Thymus (tissue), 14 donors: ENCODE measurements at places on chromosomes 4 and X. TPM values are rescaled to one million over a fixed set of nuclear protein-coding genes. Genes with fewer than 3 reads are reported as not detected.

GRCh38 chr4:7697343-7697742 is 242.3 kb downstream of the AFAP1 start:
- H3K4me1 ChIP-seq = no peaks in the 10 kb centered on the region
- H3K27me3 ChIP-seq = no peaks in the 10 kb centered on the region
- H3K36me3 ChIP-seq = no peaks in the 10 kb centered on the region
- no peak for DNase-seq

DNA sequence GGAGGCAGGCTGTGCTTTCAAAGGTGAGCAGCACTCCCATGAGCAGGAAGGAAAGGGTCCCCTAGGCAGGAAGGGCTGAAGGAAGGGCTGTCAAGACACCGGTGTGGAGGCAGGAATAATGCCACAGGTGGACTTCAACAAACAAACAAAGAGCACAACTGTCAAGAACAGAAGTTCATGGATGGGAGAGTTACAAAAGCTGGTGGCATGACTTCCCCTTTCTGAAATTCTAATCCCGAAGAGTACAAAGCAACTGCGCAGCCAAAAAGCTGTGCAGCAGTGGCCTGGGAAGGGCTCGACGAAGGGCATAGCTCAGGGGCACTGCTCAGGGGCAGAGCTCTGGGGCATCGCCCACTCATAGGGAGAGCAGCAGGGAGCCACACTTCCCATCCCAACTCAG is 582.3 kb upstream of the DIPK2B start:
- no peak overlapping the region for H3K27ac ChIP-seq
- no peaks in the 10 kb centered on the region for H3K27me3 ChIP-seq
- no peaks in the 10 kb centered on the region for H3K36me3 ChIP-seq
- DNase-seq = no peak
- no peaks in the 10 kb centered on the region for H3K4me1 ChIP-seq

DNA sequence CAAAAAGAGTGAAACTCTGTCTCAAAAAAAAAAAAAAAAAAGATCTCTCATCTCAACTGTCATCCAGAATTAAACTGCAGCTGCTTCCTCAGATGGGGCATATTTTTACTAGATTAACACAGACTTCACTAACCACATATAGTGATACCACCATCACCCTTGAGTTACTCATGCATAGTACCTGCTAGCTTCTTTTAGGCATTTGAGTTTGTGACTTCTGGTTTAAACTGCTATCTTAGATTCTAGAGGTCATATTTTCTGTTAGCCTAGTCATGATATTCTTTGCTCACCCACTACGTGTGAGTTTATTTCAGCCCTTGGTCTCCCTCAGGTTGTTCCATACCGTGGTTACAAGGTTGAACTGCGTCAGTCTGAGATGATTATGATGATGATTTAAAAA is 154.9 kb upstream of the BMP3 start:
- no peak overlapping the region for H3K4me3 ChIP-seq
- H3K36me3 ChIP-seq = no peaks in the 10 kb centered on the region
- no peaks in the 10 kb centered on the region for H3K4me1 ChIP-seq
- DNase-seq = no peak
- no peak overlapping the region for H3K27ac ChIP-seq
- no peaks in the 10 kb centered on the region for H3K27me3 ChIP-seq

- no peak within 1 kb of the TSS for H3K27ac ChIP-seq
- H3K4me1 ChIP-seq = no peaks in the 10 kb centered on the region
- H3K36me3 ChIP-seq = no peaks in the 10 kb centered on the region
- no peak for DNase-seq
- no peak within 1 kb of the TSS for H3K4me3 ChIP-seq
Measured at GRCh38 chrX:54798137-54798536, at the start of gene ITIH6. ITIH6 (minus strand) TSS chrX:54798255; CDS start chrX:54798210, 45 bp downstream.

FRG1 gene
- 89.6 TPM for total RNA-seq

DNA sequence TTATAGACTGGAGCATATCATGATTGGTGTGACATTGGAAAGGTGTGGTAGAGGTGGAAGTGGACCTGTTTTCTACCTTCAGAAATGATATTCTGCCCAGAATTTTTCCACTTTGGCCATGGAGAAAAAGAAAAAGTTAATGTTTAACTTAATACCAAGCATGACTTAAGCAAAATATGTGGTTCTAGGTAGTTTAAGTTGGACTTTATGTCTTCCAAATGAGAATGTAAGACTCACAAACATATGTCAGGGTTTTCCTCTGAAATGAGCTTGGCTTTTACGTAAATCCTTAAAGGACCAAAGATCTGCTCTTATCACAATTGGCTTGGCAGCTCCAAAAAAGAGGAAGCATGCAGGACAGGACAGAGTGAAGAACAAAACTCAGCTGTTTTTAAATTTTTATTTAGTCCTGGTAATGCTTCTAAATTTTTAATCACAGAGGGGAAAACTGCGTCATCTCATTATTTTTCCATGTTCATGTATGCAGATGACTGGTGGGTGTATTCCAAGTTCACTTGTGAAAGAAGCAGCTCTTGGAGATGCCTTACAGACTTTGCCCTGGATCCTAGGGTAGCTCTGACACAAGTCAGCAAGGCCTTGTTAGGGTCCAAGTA is 98.2 kb downstream of the ANK2 start:
- H3K4me3 ChIP-seq = no peak overlapping the region
- H3K27me3 ChIP-seq = no peaks in the 10 kb centered on the region
- H3K27ac ChIP-seq = no peak overlapping the region
- no peaks in the 10 kb centered on the region for H3K4me1 ChIP-seq
- no peak for DNase-seq
- H3K36me3 ChIP-seq = no peaks in the 10 kb centered on the region

TMEM47 gene
- total RNA-seq = 2.7 TPM

DNA sequence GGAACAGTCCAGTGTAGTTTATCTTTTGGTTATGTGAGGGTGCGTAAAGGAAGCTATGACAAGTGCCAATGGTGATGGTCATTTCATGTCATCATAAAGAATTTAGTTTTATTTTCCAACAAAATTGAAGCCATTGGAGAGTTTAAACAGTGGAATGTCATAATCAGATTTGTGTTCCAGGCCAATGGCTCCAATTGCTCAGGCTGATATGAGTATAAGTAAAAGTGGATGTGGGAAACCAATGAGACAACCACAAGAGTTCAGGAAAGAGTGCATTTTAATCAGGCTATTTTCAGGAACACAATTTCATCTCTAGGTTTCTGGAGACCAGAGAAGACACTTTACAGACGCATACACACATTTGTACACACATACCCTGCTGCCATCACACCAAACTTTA is 20.7 kb downstream of the SPANXC start:
- H3K4me1 ChIP-seq = no peaks in the 10 kb centered on the region
- DNase-seq = no peak
- H3K36me3 ChIP-seq = no peaks in the 10 kb centered on the region
- no peak overlapping the region for H3K4me3 ChIP-seq
- H3K27me3 ChIP-seq = no peaks in the 10 kb centered on the region

DNA sequence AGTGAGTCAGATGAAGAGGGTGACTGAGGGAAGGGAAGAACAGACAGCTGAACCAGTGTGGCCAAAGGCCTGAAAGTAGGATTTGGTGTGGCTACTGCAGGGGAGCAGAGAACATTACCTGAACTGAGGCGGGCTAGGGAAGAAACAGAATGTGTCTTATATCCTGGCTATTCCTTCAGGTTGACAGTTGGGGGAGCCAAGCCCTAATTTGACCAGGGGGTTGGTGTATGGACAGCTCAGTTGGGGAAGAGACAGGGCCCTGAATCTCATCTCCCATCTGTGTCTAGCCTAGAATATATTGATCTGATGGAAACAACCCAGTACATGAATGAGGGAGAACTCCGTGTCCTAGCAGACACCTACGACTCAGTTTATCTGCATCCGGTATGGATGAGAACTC is 4.2 kb downstream of the HDAC6 start:
- H3K4me3 ChIP-seq = no peak overlapping the region
- DNase-seq = no peak
- peaks cover 14% of the 10 kb centered on the region for H3K36me3 ChIP-seq
- H3K27ac ChIP-seq = no peak overlapping the region

DNA sequence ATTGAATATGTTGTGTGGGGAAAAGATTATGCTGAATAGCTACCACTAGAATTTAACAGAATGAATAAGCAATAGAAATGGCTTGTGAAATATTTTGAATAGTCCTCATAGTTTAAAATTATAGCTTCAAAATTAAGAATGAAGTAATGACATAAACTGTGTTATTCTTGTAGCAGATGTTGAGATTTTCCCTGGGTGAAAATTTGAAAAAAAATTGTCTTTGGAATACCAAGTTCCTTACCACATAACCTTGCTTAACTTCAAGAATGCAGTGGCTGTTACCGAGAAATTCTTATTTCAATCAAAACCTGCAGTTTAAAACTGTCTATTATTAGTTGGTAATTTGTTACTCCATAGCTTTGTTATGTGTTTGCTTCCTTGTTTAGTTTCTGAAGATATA is 1268.6 kb downstream of the RAPGEF2 start:
- H3K36me3 ChIP-seq = no peaks in the 10 kb centered on the region
- no peak for DNase-seq
- H3K27ac ChIP-seq = no peak overlapping the region

DNA sequence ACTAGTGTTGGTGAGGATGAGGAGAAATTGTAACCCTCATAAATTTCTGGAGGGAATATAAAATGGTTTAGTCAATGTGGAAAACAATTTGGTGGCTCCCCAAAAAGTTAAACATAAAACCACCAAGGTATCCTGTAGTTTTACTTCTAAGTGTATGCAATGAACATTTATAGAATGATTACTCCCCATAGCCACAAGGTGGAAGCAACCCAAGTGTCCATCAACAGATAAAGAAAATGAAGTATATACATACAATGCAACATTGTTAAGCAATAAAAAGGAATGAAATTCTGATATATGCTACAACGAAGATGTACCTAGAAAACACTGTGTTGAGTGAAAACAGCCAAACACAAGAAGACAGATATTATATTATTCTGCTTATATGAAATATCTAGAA is 569.1 kb upstream of the GRID2 start:
- no peak for DNase-seq
- H3K36me3 ChIP-seq = no peaks in the 10 kb centered on the region
- H3K4me1 ChIP-seq = no peaks in the 10 kb centered on the region
- no peaks in the 10 kb centered on the region for H3K27me3 ChIP-seq

GRCh38 chr4:113684534-113685091 is 76.9 kb downstream of the CAMK2D start:
- DNase-seq = no peak
- no peaks in the 10 kb centered on the region for H3K27me3 ChIP-seq
- no peaks in the 10 kb centered on the region for H3K36me3 ChIP-seq
- H3K4me1 ChIP-seq = peaks cover 9% of the 10 kb centered on the region
- H3K27ac ChIP-seq = peak overlapping the region; percentile 32

GRCh38 chr4:32752962-32753361 is 2032.8 kb downstream of the PCDH7 start:
- H3K27me3 ChIP-seq = no peaks in the 10 kb centered on the region
- DNase-seq = no peak
- no peaks in the 10 kb centered on the region for H3K36me3 ChIP-seq
- H3K27ac ChIP-seq = no peak overlapping the region

PARM1 gene
- total RNA-seq = 27.2 TPM

TRIM75 gene
- not detected for total RNA-seq

LUZP4 gene
- not detected for total RNA-seq

ZBTB49 gene
- total RNA-seq = 4.5 TPM

HTR2C gene
- not detected for total RNA-seq

NKX6-1 gene
- under 0.01 TPM for total RNA-seq

DNA sequence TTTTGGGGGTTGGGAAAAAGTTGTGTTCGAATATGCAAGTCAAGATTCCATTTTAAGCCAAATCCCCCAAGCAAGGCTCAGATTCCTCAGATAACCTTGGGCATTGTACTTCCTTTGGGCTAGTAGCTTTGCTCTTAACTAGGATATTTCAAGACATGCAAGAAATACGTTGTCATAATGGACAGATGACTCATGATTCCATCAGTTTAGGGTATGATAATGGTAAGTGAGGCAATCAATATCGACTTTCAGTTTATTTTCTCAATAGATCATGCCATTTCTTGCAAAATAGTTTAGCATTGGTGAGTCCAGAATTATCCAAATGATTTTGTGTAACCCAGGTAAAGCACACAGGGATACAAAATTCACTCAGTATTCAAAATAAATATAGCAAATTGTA is 25.4 kb downstream of the CFAP299 start:
- H3K4me1 ChIP-seq = peaks cover 13% of the 10 kb centered on the region
- H3K4me3 ChIP-seq = no peak overlapping the region
- H3K27ac ChIP-seq = no peak overlapping the region
- no peaks in the 10 kb centered on the region for H3K27me3 ChIP-seq
- no peak for DNase-seq
- no peaks in the 10 kb centered on the region for H3K36me3 ChIP-seq

RAB40A gene
- total RNA-seq = 0.09 TPM

DNA sequence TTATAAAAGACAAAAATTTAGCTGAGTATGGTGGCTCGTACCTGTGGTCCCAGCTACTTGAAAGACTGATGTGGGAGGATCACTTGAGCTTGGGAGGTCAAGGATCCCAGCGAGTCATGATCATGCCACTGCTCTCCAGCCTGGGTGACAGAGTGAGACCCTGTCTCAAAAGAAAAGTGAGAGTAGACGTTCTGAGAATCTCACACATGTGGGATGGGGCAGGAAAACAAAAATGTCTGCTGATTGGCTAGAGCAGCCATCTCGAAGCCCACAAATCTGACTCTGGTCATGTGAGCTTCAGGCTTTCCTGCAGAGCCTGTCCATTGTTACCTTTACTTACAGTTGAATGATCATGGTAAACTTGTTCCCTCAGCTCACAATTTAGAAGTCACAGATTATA is 23.1 kb upstream of the SLC9A7 start:
- no peak overlapping the region for H3K4me3 ChIP-seq
- DNase-seq = no peak
- H3K27me3 ChIP-seq = no peaks in the 10 kb centered on the region
- no peak overlapping the region for H3K27ac ChIP-seq
- no peaks in the 10 kb centered on the region for H3K4me1 ChIP-seq

ADGRG2 gene
- 11.9 TPM for total RNA-seq

GRCh38 chr4:86032476-86033022 is 327.3 kb downstream of the MAPK10 start:
- H3K27ac ChIP-seq = peak overlapping the region; percentile 8
- no peaks in the 10 kb centered on the region for H3K27me3 ChIP-seq
- no peak overlapping the region for H3K4me3 ChIP-seq
- H3K36me3 ChIP-seq = no peaks in the 10 kb centered on the region

- no peak overlapping the region for H3K27ac ChIP-seq
- peaks cover 6% of the 10 kb centered on the region for H3K4me1 ChIP-seq
- DNase-seq = no peak
- H3K36me3 ChIP-seq = no peaks in the 10 kb centered on the region
- no peaks in the 10 kb centered on the region for H3K27me3 ChIP-seq
- no peak overlapping the region for H3K4me3 ChIP-seq
Measured at GRCh38 chr4:36043901-36044300, 200.4 kb downstream of the ARAP2 start.

- no peak overlapping the region for H3K27ac ChIP-seq
- H3K36me3 ChIP-seq = no peaks in the 10 kb centered on the region
- no peak overlapping the region for H3K4me3 ChIP-seq
- no peak for DNase-seq
- H3K4me1 ChIP-seq = no peaks in the 10 kb centered on the region
Measured at GRCh38 chr4:81410680-81411079, 61.0 kb downstream of the RASGEF1B start.

GRCh38 chr4:93710101-93710846 is 118.3 kb upstream of the ATOH1 start:
- no peak overlapping the region for H3K4me3 ChIP-seq
- no peak for DNase-seq
- H3K36me3 ChIP-seq = no peaks in the 10 kb centered on the region
- no peak overlapping the region for H3K27ac ChIP-seq
